Amniotic epithelial cell (primary cell): ENCODE measurements at places on chromosomes 4 and X.
A peak's percentile ranks its signal among the peaks of the same experiment; 100 is the strongest.

GRCh38 chr4:47972181-47972580 is 44.3 kb downstream of the CNGA1 start:
- no peak for DNase-seq

- peak; percentile 59 for DNase-seq
Observed at GRCh38 chr4:70979445-70980008, 13.9 kb upstream of the DCK start.

DNA sequence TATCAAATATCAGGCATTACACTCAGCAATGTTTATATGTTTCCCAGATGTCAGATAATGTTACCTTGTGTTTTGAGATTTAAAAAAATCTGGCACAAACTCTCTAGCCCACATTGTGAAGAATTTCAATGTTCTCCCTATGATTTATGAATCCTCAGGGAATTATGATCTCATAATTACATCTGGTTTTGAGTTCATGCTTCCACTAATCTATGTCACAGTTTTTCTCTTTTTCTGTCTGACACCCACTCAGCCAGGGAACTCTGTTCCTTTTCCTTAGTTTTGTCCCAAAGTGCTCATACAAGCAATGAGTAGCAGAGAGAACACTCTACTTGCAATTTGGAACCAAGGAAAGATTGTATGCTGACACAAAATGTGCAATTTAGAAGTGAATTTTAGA is 212.1 kb upstream of the POF1B start:
- DNase-seq: no peak

DNA sequence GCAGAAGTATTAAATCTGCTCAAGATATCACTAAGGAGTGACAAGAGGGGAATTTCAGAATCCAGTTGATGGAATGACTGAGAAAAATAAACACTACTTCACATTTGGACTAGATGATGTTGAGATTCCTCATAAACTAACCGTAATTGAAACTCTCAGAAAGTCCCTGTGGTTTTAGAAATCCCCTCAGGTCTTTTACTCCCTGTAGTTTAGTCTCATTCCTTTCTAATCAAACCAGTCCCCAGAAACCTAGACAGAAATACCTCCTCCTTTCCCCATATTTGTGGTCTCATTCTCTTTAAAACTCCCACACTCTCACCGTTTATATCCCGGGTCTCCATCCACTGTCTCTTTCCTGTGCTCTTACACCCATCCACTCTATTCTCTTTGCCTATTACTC is 15.0 kb upstream of the TLR1 start:
- peak; percentile 36 for DNase-seq

GRCh38 chrX:87873347-87873941 is 355.8 kb downstream of the KLHL4 start:
- no peak for DNase-seq

DNA sequence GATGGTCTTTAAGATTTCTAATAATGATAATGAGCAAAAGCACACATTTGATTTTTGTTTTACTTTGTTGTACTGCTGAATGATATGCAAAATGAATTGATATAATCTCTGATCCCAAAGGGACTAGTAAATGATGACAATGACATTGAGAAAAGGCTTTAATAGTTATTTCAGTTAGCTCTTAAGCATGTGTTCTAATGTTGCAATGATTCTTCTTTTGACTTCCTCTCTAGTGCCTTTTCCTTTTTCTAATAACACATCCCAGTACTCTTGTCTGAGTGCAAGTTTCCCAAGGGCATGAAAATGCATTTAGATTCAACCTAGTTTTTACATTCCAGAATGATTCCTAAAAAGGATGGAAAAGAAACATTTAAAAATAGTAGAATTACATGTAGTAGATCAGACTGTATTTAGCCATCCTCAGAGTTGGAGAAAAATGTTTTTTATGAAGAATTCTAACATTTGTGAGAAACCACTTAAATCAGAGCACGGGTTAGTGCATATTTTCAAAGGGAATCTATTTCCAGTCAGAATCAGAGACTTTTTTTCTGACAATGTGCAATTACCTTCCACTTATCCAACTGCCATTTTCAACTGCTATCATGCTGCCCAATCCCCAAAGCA is 508.8 kb downstream of the C4orf33 start:
- DNase-seq: no peak

- peak; percentile 12 for DNase-seq
Observed at GRCh38 chr4:24476282-24476681, 108.1 kb downstream of the DHX15 start.

- DNase-seq: peak; percentile 14
Observed at GRCh38 chrX:12617241-12617640, 174.0 kb upstream of the PRPS2 start.

GRCh38 chr4:119025420-119025819 is 110.2 kb upstream of the MYOZ2 start:
- peak; percentile 75 for DNase-seq

DNA sequence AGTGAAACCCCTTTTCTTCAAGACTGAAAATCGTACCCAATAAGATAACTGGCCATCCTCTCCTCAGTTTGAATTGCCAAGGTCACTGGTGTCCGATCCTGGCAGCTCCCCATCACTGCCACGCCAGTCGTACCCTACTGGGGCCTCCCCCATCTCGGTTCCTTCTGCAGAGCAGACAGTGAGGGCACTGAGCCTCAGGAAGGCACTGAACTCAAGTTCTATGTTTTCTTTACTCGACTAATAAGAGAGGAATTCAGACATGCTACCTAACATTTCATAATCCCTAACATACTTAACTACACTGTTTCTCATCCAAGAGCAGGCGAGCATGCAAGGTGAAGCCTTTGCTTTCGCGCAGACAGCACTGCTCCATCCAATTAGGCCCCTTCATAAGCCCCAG is 23.4 kb downstream of the ZFYVE28 start:
- DNase-seq: peak; percentile 82

GRCh38 chr4:15007201-15007600 is 4.9 kb downstream of the CPEB2 start:
- DNase-seq: no peak

DNA sequence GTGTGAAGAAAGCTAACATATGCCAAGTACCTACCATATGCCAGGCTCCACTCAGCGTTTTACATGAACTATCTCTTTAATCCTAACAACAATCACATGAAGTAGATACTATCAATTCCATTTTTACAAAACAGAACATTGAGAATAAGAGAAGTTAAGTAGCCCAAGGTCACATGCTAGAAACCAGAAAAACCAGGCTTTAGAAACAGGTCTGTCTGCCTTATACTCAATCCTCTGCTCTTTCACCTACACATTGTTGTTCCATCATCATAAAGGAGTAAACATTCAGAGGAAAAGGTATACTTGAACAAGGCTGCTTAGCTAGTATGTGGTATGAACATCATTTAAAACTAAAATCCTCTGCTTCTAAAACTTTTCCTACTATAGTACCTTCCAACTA is 42.1 kb downstream of the WDFY3 start:
- DNase-seq: no peak

DNA sequence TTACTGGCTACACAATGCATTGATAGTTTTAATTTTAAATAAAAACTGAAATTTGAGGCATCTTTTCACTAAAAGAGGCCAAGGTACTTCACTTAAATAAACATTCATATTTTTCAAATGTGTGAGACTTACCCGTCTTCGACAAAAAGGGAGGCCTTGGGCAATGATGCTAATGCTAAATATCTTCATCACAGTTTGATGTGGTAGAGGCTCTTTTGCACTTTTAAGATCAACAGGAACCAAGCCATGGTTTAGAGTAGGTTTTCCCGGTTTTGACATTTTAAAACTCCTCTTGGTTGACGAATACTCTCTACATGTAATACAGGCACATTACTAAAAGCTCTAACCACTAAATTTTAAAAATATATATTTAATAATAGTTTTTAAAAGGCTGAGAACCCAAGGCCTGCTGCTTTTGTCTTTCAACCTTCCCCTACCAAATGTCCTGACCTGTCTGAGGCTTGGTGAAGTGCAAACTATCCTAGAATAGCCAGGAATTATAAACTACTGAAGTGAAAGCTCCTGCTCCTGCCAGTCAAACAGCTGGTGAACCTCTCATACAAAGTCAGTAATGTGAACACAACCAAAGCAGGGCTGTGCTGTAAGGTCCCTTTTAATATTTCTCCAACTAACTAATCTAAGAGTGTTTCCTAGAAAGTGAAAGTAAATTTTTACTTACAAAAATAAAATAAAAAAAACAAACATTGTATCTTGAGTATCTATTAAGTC is 153.7 kb downstream of the FBXW7 start:
- peak; percentile 17 for DNase-seq

GRCh38 chrX:2693113-2694002 is 2.3 kb downstream of the CD99 start:
- no peak for DNase-seq

GRCh38 chr4:143021384-143021783 is 163.3 kb upstream of the USP38 start:
- no peak for DNase-seq

- no peak for DNase-seq
Observed at GRCh38 chr4:182384631-182385091, 141.5 kb downstream of the TENM3 start.

- DNase-seq: no peak
Observed at GRCh38 chr4:46993075-46994006, at the start of gene GABRA4. Gene GABRA4 (minus strand): TSS chr4:46993581. CDS start chr4:46993424, 157 bp downstream.

DNA sequence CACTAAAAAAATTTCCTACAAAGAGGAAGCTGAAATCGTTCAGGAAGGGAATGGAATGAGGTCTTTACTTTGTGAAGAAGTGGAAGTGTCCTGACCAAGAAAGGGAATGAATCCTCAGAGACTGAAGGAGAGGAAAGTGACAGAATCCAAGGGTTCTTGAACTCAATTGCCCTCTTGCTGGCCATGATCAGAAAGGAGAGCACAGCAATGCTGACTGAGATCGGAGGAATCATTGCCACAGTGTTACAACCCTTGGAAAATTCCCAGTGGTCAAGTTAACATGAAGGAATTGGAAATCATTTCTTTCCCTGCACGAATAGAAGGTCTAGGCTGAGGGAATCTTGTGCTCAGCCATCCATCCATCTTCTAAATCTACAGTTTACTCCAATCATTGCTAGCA is 190.0 kb upstream of the NEIL3 start:
- DNase-seq: no peak

GRCh38 chr4:6855692-6856297 is 53.8 kb upstream of the TBC1D14 start:
- DNase-seq: peak; percentile 84

DNA sequence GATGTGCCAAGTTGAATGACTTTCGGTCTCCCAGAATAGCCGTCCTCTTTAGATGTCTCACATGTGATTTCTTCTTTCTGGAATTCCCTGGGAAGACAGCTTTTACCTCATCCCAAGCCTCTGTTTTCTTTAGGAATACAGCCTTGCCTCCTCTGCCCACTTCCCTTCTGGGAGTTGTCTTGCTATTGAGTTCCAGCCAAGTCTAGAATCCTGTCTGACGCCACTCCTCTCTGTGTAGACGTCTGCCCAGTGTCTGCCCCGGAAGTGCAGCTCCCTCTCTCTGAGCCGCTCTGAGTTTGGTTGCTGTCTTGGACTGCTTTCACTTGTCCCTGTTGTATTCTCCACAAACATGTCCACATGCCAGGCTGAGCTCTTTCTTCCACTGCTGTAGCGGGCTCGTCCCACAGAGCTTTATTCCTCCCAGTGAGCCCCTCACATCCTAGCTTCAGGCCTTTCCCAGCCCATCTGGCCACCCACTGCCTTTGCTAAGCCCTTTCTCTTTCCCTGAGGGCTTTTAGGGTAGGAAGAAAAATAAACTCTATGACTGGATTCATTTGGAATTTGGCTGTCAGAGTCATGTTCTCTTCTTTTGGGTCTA is 9.0 kb upstream of the IGFBP7 start:
- DNase-seq: peak; percentile 79
